Activated T-helper 2 cell treated with anti-CD3 and anti-CD28 coated beads, Interferon-gamma antibody, Interleukin-2, Interleukin-4, amounts not matched to agents 10 μg/mL and 5 μg/mL and 100 μg/mL, durations not matched to agents 14 hours and 24 hours and 36 hours (primary cell): ENCODE measurements at places on chromosomes 11 and 22. TPM values are rescaled to one million over a fixed set of nuclear protein-coding genes. Genes with fewer than 3 reads are reported as not detected.

DNA sequence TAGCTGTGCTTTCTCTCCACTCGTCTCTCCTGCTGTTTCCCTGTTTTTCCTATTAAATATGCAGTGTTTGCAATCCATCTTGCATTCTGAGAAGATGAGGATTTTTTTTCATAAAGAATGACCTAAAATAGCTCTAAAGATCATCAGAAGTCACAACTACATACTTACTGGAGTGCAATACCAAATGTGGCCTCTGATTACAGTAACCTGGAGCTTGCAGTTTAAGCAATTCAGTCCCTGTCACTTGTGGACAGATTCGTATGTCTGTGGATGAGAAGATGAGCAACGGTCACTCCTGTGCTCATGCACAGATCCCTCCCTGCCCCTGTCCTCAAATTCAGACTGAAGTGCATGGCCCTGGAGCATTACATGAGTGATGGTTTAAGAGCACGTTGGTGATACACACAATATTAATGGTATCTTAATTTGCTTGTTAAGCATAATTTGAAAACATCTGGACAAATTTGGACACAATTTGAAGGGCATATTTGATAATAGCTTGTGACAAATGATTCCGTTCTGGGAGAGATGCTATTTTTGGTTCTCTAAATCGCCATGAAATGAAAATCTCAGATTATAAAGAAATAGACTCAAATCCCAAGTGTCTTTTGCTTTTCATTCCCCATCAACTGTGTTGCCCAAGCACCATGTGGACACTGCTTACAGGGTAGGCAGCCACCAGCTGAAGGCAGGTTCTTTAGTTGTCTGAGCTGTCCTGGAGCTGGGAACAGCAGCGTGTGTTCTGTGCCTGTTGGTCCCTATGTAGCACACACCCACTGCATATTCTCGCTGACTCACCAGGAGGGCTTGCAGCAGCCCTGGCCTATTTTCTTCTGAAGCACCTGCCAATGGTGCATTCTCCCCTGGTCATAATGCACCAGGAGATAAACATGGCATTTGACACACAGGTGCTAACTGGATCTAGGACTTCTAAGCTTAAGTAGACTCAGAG is 32.6 kb upstream of the PRAME start:
- peaks cover 4% of the 10 kb centered on the region for H3K4me1 ChIP-seq
- no peak overlapping the region for H3K4me3 ChIP-seq
- no peak overlapping the region for H3K27ac ChIP-seq

Gene CCDC73
- total RNA-seq: 0.11 and 0.14 TPM in 2 replicates

- H3K4me3 ChIP-seq: no peak overlapping the region
- H3K27me3 ChIP-seq: no peaks in the 10 kb centered on the region
- H3K4me1 ChIP-seq: no peaks in the 10 kb centered on the region
- H3K36me3 ChIP-seq: no peaks in the 10 kb centered on the region
- H3K27ac ChIP-seq: no peak overlapping the region
- no peak for DNase-seq
Measured at GRCh38 chr22:49523374-49524008, 304.2 kb downstream of the BRD1 start.

DNA sequence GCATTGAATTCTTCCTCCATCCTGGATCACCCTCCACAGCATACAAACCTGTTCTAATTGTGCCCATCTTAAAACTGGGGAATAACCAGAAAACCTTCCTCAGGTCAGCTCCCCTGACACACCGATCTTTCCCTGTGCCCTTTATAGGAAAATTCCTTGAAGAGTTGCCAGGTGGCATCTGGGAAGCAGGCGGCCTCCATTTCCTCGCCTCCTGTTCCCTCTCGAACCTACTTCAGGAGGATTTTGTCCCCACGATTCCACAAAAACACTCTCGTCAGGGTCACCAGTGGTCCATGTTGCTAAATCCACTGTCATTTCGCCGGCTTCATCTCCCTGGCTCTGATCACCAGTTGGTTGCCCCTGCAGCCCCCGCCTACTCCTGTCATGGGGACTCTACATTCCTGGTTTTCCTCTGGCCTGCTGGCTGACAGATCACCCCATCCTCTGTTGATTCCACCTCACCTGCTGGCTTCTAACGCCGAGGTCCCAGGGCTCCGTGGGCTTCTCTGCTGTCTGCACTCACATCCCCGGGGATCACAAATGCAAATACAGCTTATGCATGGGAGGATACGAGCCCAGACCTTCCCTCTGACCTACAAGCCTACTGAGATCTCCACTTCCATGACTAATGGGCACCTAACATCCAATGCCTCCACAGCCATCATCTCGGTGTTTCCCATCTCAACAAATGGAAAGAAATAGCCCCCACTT is 92.5 kb upstream of the PRDM11 start:
- no peaks in the 10 kb centered on the region for H3K36me3 ChIP-seq
- H3K27ac ChIP-seq: no peak overlapping the region
- H3K27me3 ChIP-seq: no peaks in the 10 kb centered on the region
- no peak for DNase-seq

DNA sequence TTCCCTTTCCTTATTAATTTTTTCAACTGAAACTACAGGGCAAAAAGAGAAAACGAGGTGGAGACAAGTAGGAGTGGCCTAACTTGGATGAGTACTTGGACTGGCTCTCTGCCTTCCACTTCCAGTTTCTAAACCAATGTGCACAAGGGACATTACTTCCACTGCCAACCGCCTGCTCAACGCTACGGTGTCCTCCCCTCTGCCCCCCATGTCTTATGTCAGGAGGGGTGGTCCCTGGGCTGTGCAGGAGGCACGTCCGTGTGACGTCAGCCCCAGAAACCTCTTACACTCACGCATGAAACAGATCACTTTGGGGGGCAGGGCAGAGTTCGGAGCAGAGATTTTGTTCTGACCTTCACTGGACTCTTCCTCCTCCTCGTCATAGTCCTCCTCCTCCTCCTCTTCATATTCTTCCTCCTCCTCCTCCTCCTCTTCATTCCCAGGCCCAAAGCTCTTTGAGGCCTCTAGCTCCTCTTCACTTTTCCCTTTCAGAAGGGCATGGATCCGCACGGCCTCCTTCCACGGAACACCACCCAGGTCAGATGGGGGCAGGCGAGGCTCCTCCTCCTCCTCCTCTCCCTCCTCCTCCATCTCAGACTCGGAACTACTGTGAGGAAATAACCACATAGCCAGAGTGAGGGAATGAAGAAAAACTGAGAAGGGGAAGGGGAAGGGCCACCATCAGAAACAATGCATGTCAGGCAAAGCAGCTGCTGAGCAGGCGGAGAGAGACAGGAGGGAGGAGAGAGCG is 57.4 kb upstream of the BID start:
- H3K27ac ChIP-seq: no peak overlapping the region
- no peaks in the 10 kb centered on the region for H3K27me3 ChIP-seq
- no peaks in the 10 kb centered on the region for H3K36me3 ChIP-seq

- no peaks in the 10 kb centered on the region for H3K4me1 ChIP-seq
- H3K36me3 ChIP-seq: no peaks in the 10 kb centered on the region
- no peak for DNase-seq
- no peak overlapping the region for H3K27ac ChIP-seq
- H3K4me3 ChIP-seq: no peak overlapping the region
- H3K27me3 ChIP-seq: no peaks in the 10 kb centered on the region
Measured at GRCh38 chr22:23424031-23424430, 156.1 kb downstream of the IGLL1 start.
